T47D (cell line): ENCODE measurements at places on chromosomes 6 and 20.

GRCh38 chr6:154864066-154864430, 130.8 kb downstream of the SCAF8 start:
- no peak for DNase-seq

- peak; percentile 37 for DNase-seq
These were observed 757 bp downstream of the RAET1E start for GRCh38 chr6:149897015-149897697.

DNA sequence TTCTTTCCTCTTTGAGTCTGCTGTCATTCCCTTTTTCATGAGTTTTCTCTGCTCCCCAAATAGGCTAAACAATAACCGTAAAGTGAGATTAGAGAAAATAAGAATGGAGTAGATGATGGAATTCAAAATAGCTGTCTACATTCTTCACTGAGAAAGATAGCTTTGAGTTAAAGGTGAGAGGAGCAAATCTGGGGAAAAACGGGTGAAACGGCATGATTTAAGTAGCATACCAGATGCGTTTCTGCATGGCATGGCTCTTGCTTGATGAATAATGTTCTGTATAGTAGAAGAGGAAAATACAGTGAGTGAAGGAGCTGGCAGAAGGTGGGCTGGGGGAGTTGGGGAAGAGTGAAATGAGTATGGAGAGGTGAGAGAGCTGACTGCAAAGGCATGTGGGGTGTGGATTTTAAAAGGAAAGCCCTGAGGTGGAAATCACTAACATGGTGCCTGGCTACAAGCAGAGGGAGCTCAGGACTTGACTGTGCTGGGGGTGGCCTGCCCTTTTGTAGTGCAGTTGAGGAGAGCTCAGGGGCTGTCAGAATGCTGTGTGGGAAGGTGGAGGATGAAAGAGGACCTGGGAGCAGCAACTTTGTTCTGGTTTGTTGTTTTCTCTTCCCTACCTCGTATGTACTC, 8.8 kb downstream of the BICRAL start:
- no peak for DNase-seq

- no peak for DNase-seq
These were observed 24.5 kb downstream of the MAPK14 start for GRCh38 chr6:36052097-36052496.

GRCh38 chr20:22819784-22820183, 215.3 kb upstream of the SSTR4 start:
- no peak for DNase-seq

DNA sequence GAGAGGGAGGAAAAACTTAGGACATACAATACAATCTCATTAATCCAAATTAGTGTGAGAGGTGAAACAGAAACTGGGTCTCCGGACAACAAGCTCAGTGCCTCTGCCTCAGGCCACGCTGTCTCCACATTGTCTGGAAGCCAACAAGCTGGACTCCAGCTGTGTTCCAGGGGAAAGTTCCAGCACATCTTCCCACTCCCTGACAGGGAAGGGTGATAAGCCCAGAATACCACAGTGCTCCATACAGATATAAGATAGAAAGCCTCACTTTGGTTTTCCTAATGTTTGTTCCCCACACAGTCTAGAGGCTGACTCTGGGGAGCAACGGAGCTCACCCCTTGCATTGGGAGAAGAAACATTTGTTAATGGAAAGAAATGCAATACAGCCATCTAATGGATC, 117.1 kb upstream of the SPTLC3 start:
- no peak for DNase-seq
